Immature natural killer cell (primary cell): ENCODE measurements at places on chromosomes 12 and 14. TPM values are rescaled to one million over a fixed set of nuclear protein-coding genes. Genes with fewer than 3 reads are reported as not detected.

Gene PARP11
- polyA plus RNA-seq: 5.4 TPM

Gene STAC3
- polyA plus RNA-seq: not detected

Gene SLCO1C1
- polyA plus RNA-seq: not detected

Gene ACSS3
- polyA plus RNA-seq: not detected

Gene RFX4
- not detected for polyA plus RNA-seq

Gene KRT6B
- polyA plus RNA-seq: 0.82 TPM

Gene SLC25A21
- polyA plus RNA-seq: not detected

Gene MMAB
- polyA plus RNA-seq: 59.0 TPM

Gene RNASE3
- not detected for polyA plus RNA-seq

Gene ZDHHC22
- not detected for polyA plus RNA-seq

Gene LRRC23
- 2.4 TPM for polyA plus RNA-seq

Gene CELA1
- 0.37 TPM for polyA plus RNA-seq

Gene CCDC198
- polyA plus RNA-seq: not detected

Gene PRMT5
- 32.9 TPM for polyA plus RNA-seq

Gene GSC
- polyA plus RNA-seq: not detected

Gene LRRC43
- polyA plus RNA-seq: 0.52 TPM

Gene LGR5
- polyA plus RNA-seq: not detected

Gene CMA1
- polyA plus RNA-seq: not detected

Gene TSHR
- polyA plus RNA-seq: not detected

Gene CLMN
- polyA plus RNA-seq: not detected

Gene KRT71
- not detected for polyA plus RNA-seq

Gene FOXN4
- not detected for polyA plus RNA-seq

Gene WIF1
- not detected for polyA plus RNA-seq

Gene LIN7A
- polyA plus RNA-seq: 0.35 TPM

Gene ATP2A2
- polyA plus RNA-seq: 2.0 TPM

Gene GPR84
- polyA plus RNA-seq: not detected

Gene AKAP6
- polyA plus RNA-seq: not detected

Gene MYF6
- polyA plus RNA-seq: not detected

Gene CD163
- polyA plus RNA-seq: 2.4 TPM

Gene DNAJC22
- not detected for polyA plus RNA-seq

Gene DEGS2
- 21.7 TPM for polyA plus RNA-seq

Gene SPRYD4
- 0.82 TPM for polyA plus RNA-seq

Gene PARPBP
- polyA plus RNA-seq: 10.1 TPM

Gene FAM222A
- 0.20 TPM for polyA plus RNA-seq

Gene EXOC3L4
- polyA plus RNA-seq: not detected

Gene SDR9C7
- polyA plus RNA-seq: not detected

Gene UNC79
- not detected for polyA plus RNA-seq

Gene EIF2S3B
- polyA plus RNA-seq: 0.30 TPM

Gene RERG
- not detected for polyA plus RNA-seq

Gene LRRC10
- not detected for polyA plus RNA-seq

Gene CLEC4E
- polyA plus RNA-seq: not detected

Gene BCL7A
- polyA plus RNA-seq: 0.27 TPM

Gene RTN1
- 5.1 TPM for polyA plus RNA-seq

Gene MYO1H
- polyA plus RNA-seq: not detected

Gene PROX2
- 1.7 TPM for polyA plus RNA-seq

Gene CLIP1
- polyA plus RNA-seq: 9.5 TPM
